Effector CD4-positive, alpha-beta T cell (primary cell): ENCODE measurements at places on chromosomes 5 and 9.
A peak's percentile ranks its signal among the peaks of the same experiment; 100 is the strongest.

- no peak for DNase-seq
Observed at GRCh38 chr5:45411971-45412612, 284.1 kb downstream of the HCN1 start.

DNA sequence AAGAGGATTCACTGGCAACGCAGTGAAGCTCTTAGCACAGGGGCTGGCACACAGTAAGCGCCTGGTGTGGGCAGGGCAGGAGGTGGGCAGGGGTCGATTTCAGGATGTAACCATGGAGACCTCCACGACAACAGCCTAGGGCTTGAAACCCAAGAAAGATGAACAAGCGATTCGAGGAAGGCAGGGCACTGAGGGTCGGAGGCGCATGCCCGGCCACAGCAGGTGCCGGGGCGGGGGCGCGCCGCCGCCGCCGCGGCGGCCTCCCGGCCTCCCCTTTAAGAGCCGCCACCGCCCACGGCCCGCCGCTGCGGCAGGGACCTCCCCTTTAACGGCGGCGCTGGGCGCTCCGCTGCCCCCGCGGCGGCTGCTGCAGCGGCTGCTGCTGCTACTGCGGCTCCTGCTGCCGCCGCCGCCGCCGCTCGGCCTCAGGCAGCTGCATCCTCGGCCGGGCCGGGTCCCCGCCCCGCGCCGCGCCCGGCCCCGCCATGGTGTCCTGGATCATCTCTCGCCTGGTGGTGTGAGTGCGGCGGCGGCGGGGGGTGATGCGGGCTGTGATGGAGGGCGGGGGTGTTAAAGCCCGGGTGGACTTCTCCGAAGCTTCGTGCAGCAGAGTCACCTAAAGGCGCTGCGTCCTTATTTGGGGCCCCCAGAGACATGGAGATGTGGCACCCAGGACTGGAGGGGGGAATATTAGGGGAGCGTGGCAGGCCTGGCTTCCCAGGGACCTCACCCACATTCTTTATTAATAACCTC lies at the start of gene REEP2:
Gene REEP2, plus strand, starts transcription at position 334 of the 753 bp plus-strand sequence. Its CDS starts 152 bp downstream, at position 486.
- peak; percentile 46 for DNase-seq

- no peak for DNase-seq
Observed at GRCh38 chr5:95780597-95780996, 41.9 kb downstream of the GLRX start.

GRCh38 chr9:132541870-132542830 lies 40.3 kb upstream of the BARHL1 start:
- no peak for DNase-seq

DNA sequence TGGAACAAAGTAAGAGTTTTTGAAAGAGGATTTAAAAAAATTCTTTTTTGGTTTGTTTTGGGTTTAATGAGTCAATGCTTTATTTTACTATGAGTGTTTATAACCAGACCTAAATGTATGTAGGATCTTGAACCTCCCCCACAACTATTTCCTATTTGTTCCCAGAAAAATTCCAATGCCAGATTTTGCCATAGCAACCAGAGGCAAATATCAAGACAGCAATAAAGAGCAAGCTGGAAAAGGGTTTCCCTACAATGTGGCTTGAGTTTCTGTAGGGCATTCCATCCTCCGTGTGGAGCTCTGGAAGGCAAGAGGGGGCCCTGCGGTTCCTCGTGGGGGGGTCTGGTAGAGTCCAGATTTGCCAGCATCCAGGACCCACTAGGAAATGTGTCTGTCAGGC lies 27.8 kb upstream of the GDNF start:
- no peak for DNase-seq

DNA sequence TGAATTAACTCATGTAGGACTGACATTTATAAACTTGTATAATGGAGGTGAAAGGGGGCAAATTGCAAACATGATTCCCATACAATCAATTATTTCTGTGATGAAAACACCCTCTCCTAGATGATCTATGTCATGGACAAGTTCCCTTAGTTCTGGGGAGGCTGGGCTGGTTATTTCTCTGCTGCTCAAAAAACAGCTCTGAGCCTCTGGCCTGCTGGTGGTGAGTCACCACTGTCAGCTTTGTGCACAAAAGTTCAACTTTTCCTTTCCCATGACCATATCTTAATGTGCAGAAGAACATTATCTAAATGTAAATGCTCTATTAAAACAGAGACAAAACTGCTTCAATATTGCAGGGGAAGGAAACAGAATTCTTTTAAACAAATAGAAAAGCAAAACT lies 85.0 kb downstream of the HMHB1 start:
- DNase-seq = no peak

DNA sequence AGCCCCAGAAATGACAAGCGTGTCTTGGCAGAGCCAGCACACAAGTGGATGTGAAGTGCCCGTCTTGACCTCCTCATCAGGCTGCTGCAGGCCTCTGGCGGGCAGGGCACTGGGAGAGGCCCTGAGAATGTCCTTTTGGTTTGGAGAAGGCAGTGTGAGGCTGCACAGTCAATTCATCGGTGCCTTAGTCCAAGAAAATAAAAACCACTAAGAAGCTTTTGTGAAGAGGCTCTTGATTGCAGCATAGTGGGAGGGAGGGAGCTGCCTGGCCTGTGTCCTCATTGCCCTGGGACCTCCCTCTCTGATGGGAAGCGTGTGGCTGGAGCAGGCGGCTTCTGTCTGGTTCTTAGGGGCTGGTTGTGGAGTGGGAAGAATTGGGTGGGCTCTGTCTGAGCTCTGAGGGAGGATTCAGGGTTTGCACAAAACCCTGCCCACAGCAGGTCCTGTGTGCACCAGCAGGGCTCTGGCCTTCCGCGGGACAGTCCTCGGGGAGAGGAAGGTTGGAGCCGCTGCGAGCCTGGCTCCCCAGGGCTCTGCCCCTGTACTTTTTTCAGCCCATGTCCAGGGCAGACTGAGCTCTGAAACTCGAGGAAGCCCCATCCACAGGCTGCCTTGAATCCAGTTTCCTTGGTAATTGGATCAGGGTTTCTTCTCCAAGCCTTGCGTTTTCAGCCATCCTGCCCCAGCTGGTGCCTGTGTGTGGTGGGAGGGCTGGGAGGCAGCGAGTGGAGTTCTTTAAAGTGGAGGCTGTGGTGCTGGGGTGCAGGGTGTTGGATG lies 1.1 kb downstream of the HRCT1 start:
- DNase-seq = no peak

- no peak for DNase-seq
Observed at GRCh38 chr5:74075501-74076484, 449.8 kb downstream of the ARHGEF28 start.

DNA sequence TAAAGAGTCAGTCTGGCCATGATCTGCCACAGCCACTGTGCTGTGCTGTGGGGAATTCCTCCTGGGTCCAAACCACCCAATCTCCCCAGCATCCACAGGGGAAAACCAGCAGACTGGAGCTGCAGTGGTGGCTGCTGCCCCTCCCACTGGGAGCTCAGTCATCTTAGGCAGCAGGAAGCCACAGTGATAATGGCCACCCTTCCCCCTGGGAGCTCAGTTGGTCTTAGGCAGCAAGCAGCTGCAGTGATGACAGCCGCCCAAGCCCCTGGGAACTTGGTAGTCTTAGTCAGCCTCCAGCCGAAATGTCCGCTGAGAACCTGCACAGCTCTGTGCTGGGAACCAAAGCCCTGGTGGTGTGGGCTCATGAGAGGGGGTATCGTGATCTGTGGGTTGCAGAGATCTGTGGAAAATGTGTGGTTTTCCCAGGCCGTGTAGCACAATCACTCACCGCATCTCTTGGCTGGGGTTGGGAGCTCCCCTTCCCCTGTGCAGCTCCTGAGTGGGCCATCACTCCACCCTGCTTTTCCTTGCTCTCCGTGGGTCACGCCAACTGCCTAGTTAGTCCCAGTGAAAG lies 38.4 kb upstream of the SMIM15 start:
- DNase-seq = no peak

DNA sequence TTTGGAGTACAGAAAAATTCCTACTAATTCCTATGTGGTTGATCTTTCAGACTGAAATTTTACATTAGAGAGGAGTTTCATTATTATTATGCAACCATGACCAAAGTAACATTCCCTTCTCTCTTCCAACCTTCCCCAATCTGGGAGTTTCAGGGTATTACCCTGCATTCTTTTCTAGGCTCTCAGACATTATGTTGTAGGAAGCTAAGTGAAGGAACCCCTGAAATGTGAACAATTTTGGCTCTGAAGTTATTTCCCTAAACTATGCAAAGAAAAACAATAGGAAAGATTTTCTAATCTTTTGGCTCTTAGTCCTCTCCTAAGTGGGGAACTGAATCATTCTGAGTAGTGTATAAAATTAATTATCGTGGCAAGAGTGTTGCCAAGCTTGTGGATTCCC lies 63.3 kb upstream of the ZFAND5 start:
- DNase-seq = no peak

DNA sequence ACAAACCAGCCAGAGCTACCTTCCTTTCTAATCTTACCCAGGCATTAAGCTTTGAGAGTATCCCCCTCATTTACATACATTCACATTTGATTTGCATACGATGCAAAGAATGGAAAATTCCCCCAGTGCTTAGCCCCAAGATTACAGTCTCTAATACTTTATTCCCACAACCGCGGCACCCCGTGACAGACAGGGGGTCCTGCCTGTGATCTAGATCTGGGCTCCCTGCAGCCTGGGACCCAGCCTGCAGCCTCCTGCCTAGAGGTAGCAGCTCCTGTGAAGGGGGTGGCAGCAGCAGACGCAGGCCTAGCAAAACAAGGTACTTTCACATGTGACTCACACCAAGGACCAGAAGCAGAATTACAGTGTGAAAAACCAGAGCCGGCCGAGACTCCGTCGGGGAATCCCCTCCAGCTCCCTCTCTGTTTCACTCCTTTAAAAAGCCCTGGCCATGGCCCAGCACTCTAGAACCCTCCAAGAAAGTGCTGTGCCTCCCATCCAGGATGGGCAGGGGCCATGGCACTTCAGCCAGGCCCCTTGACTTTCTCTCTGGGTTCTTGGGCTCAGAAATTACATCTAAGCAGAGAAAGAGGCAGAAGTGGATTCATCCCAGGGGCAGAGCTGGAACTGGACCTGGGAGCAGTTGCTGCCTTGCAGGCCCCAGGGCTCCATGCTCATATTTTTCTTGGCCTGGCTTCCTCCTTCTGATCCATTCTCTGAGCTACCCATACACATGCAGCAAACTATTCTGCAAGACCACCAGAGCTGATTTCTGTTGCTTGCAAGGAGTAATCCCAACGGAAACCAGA lies 14.0 kb upstream of the TCF7 start:
- DNase-seq = peak; percentile 81

- DNase-seq = no peak
Observed at GRCh38 chr5:130402906-130403305, 498.6 kb downstream of the CHSY3 start.

DNA sequence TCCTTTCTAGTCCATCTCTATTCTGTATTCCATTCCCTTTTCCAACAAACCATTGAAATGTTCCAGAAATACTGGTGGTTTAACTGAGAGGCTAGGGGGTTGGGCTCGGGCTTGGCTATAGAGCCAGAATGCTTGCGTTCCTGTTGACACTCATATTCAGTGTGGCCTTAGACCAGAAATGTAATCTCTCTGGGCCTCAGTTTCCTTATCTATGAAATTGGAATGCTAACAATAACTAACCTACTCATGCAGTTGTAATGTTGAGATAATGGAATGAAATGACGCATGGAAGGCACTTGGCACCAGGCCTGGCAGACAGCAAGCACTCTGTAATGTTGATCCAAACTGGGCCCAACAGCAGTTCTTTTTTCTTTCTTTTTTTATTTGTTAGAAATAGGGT lies 26.8 kb downstream of the JADE2 start:
- no peak for DNase-seq

DNA sequence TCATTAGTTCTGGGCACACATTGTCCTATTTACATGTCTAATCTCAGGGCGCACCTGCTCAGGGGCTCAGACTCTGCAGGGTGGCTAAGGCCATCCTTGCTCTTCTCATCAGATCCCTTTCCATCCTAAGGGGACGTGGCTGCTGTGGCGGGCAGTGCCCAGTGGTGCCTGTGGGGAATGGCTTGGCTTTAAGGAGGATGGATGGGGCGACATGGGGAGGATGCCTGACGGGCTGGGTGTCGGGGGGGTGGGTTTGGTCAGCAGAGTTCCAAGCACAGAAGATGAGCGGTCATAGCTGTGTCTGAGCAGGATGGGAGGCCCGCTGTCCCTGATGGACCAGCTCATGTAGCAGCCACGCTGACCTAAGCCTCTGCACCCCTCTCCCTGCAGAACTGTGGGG lies 40.9 kb upstream of the SUSD3 start:
- DNase-seq = no peak

- peak; percentile 29 for DNase-seq
Observed at GRCh38 chr5:137752905-137753690, 1.1 kb downstream of the HNRNPA0 start.
